PC-3 (cell line): ENCODE measurements at places on chromosomes 2 and 18. TPM values are rescaled to one million over a fixed set of nuclear protein-coding genes. Genes with fewer than 3 reads are reported as not detected.

DPYSL5 gene
- not detected in 2 replicates for total RNA-seq

STPG4 gene
- total RNA-seq, result 2.4 TPM in 1 of 2 replicates, not detected in the other

WDR12 gene
- 60.5 and 65.4 TPM in 2 replicates for total RNA-seq

DCC gene
- total RNA-seq, result not detected in 2 replicates

CROCC2 gene
- total RNA-seq, result not detected in 2 replicates

DNA sequence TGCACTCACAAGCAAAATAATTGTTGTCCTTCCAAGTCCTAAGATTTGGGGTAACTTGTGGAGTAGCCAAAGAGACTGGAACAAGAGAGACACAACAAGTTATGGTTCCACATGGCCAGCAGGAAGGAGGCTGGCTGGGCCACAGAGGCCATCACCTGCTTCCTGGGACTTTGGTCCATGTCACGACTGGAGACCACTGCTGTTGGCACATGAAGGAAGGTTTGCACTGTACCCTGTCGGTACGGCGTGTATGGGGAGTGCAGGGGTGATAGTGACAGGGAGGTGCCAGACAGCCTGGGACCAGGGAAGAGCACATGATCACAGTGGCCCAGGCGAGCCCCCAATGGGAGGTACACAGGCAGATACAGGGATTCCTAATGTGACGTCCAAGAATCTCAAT is 15.5 kb downstream of the SLC66A2 start:
- H3K36me3 ChIP-seq, result peaks cover 31% of the 10 kb centered on the region
- no peaks in the 10 kb centered on the region for H3K27me3 ChIP-seq
- no peaks in the 10 kb centered on the region for H3K4me1 ChIP-seq
- no peak for DNase-seq
- H3K4me3 ChIP-seq, result no peak overlapping the region
- no peak overlapping the region for H3K27ac ChIP-seq

DNA sequence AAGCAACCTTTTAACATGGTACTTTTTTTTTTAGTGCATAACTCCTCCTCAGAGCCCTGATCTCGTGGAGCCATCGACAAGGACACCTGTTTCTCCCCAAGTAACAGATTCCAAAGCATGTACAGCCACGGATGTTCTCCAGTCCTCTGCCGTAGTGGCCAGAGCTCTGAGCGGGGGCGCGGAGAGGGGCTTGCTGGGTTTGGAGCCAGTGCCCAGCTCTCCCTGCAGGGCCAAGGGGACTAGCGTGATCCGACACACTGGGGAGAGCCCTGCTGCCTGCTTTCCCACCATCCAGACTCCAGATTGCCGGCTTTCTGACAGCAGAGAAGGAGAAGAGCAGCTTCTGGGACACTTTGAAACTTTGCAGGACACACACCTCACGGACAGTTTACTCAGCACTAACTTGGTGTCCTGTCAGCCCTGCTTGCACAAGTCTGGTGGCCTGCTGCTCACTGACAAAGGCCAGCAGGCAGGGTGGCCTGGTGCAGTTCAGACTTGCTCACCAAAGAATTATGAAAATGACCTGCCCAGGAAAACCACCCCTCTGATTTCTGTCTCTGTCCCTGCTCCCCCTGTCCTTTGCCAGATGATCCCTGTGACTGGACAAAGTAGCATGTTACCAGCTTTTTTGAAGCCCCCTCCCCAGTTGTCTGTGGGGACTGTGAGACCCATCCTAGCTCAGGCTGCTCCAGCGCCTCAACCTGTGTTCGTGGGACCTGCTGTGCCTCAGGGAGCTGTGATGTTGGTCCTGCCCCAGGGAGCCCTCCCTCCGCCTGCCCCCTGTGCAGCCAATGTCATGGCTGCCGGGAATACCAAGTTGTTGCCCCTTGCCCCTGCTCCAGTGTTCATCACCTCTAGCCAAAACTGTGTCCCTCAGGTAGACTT is 4.5 kb downstream of the KLF11 start:
- DNase-seq, result no peak
- H3K27me3 ChIP-seq, result no peaks in the 10 kb centered on the region
- no peak overlapping the region for H3K27ac ChIP-seq
- no peak overlapping the region for H3K4me3 ChIP-seq
- H3K4me1 ChIP-seq, result peaks cover 5% of the 10 kb centered on the region
- peaks cover 27% of the 10 kb centered on the region; the same call in 1 of the 2 replicates for H3K36me3 ChIP-seq
